Brain (organoid and tissue), 16 donors: ENCODE measurements at places on chromosomes 11 and 22. TPM values are rescaled to one million over a fixed set of nuclear protein-coding genes. Genes with fewer than 3 reads are reported as not detected.

Gene RASL10A
- polyA plus RNA-seq = 6.5 TPM

Gene RAG2
- polyA plus RNA-seq = not detected

Gene OVOL1
- 0.10 TPM for polyA plus RNA-seq

Gene DDT
- polyA plus RNA-seq = 116 TPM

Gene CASP5
- not detected for polyA plus RNA-seq

Gene SHANK3
- polyA plus RNA-seq = 19.5 TPM

Gene CHRM4
- polyA plus RNA-seq = 17.8 TPM

Gene CNTN5
- 0.08 TPM for polyA plus RNA-seq

Gene PRAME
- polyA plus RNA-seq = not detected

Gene GP1BB
- polyA plus RNA-seq = 46.2 TPM

Gene MGAT3
- polyA plus RNA-seq = 19.3 TPM

Gene USP28
- 13.3 TPM for polyA plus RNA-seq

Gene TMEM191C
- 0.54 TPM for polyA plus RNA-seq

Gene CEP126
- polyA plus RNA-seq = 0.85 TPM
